ENCODE measurements at places on chromosomes 2 and 18.

DNA sequence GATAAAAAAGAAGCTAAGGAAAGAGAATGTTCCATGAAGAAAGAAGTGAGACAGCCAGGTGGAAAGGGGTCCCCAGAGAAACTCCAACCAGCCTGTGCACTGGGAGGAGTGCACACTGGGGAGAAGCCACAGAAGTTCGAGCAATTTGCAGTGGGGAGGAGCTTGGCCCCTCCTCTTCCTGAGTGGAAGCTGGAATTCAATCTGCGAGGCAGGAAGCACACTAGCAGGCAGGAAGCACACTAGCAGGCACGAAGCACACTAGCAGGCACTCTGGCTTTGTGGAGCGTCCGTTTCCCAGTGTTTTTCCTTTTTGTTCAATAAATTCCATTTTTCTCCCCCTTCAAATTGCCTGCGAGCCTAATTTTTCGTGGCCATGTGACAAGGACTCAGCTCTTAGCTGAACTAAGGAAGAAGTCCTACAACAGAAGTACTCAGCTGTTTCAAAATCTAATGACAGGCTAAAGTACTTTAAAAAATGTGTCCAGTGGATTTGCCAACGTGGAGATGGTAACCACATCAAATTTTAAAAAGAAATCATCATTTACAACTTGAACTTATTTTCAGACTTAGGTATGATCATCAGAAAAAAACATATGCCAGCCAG, 21.4 kb upstream of the SPIRE1 start:
- no peak for DNase-seq

- no peak for DNase-seq
These were observed 115.2 kb upstream of the REV1 start for GRCh38 chr2:99605036-99605435.

- DNase-seq, result no peak
These were observed 262.4 kb downstream of the NDUFA10 start for GRCh38 chr2:239762655-239763269.

- DNase-seq, result no peak
These were observed 377.5 kb downstream of the OSR1 start for GRCh38 chr2:18980786-18981430.

GRCh38 chr2:201546576-201546975, 95.0 kb downstream of the STRADB start:
- DNase-seq, result no peak

- peak; percentile 92 for DNase-seq
These were observed 697 bp downstream of the LGALSL start for GRCh38 chr2:64454386-64455332.

GRCh38 chr18:11289248-11289647, 139.9 kb upstream of the PIEZO2 start:
- no peak for DNase-seq

- no peak for DNase-seq
These were observed 40.0 kb upstream of the MCM6 start for GRCh38 chr2:135916207-135916606.

DNA sequence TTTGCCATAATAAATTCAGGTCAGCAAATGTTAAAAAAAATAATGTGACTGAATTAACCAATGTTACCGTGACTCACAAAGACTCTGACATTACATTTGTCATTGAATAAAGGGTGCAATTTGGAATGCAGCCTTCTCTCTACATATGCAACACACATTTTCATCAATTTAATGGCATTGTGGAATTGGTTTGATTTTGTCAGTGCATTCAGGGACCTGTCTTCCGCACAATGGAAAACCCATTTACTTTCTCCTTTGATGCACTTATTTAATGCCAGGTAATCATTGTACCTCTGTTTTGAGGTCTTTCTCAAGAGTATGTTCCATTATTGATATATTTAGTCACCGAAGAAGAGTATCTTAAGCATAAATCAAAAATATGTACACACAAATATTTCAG, 1099.3 kb downstream of the SOCS6 start:
- no peak for DNase-seq

DNA sequence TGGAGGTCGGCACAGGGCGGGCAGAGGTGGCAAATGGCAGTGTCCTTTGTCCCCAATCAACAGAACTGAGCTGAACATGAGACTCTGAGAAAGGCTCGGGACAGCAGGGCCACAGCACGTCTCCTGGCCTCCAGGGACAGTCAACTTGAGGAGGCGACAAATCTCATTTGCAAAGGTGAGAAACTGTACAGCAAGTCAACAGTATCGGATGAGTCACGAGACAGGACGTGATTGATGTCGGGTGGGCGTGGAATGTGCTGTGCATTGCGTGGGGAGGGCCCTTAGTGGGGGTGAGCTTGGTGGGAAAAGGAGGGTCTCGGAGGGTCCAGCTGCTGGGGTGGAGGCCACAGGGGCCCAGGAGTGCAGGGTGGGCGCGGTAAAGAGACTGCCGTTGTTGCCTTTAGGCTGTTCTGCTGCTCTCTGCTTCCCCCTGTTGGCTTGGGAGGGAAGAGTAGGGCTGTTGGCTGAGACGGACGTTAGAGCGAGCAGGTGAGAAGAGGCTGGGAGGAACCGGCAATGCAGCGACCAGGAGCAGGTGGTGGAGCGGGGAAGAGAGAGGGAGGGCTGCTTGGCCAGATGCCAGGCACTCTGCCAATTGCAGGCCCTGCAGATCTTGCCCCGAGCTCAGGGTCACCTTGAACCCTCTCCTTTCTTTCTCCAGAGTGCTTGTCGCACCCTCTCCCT, 164.3 kb downstream of the BCL2 start:
- peak; percentile 87 for DNase-seq

GRCh38 chr18:55588111-55588869, at the start of gene TCF4:
TSS of gene TCF4 (minus strand) at chr18:55588192. CDS start at chr18:55587116, 1,076 bp downstream.
- DNase-seq, result peak; percentile 62

GRCh38 chr2:216474925-216475670, 23.5 kb upstream of the RPL37A start:
- no peak for DNase-seq

All from iPS-NIHi11 (cell line).